ENCODE measurements at places on chromosomes 4 and X.

GRCh38 chr4:166091912-166092510 lies 219.0 kb downstream of the TLL1 start:
- peak; percentile 17 for DNase-seq

GRCh38 chrX:82134378-82134777 lies 932.5 kb downstream of the SH3BGRL start:
- DNase-seq = no peak

GRCh38 chrX:153539171-153539978 lies 21.9 kb downstream of the ATP2B3 start:
- peak; percentile 30 for DNase-seq

DNA sequence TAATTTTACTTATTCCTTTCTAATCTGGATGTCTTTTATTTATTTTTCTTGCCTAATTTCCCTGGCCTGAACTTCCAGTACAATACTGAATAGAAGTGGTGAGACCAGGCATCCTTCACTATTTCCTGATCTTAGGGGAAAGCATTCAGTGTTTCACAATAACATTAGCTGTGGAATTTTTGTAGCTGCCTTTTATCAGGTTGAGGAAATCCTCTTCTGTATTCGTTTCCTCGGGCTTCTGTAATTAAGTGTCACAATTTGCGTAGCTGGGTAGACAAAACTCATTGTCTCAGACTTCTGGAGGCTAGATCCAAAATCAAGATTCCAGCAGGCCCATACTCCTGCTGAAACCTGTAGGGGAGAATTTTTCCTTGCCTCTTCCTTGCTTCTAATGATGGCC lies 598.4 kb upstream of the FTHL17 start:
- no peak for DNase-seq

DNA sequence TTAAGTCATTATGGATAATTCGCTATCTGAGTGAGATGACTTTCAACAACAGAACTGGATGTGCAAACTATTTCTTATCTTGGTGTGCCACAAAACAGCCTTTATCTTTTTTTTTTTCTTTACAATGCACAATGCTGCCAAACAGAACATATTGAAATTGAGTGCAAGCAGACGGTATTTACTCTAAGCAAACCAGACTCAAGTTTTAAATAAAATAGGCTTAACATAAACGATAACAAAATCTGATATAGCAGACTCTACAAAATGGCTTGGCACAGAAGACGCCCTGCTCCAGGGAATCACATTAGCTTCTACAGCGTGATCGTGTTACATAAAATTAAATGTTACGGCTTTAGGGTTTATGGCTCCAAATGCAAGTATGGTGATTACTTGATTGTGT lies 9.6 kb upstream of the STK32B start:
- DNase-seq = no peak

Measured in mammary epithelial cell (primary cell).